ENCODE measurements at places on chromosomes 3 and 15. TPM values are rescaled to one million over a fixed set of nuclear protein-coding genes. Genes with fewer than 3 reads are reported as not detected.

- H3K4me1 ChIP-seq, result peaks cover 65% of the 10 kb centered on the region
- DNase-seq, result no peak
- no peaks in the 10 kb centered on the region for H3K36me3 ChIP-seq
- H3K27ac ChIP-seq, result no peak overlapping the region
Measured at GRCh38 chr15:70264014-70264582, 166.4 kb upstream of the TLE3 start.

GRCh38 chr3:15645740-15646501, 44.4 kb downstream of the BTD start:
- H3K4me1 ChIP-seq, result peaks cover 44% of the 10 kb centered on the region
- no peak overlapping the region for H3K4me3 ChIP-seq
- H3K36me3 ChIP-seq, result peaks cover 16% of the 10 kb centered on the region
- DNase-seq, result no peak

DNA sequence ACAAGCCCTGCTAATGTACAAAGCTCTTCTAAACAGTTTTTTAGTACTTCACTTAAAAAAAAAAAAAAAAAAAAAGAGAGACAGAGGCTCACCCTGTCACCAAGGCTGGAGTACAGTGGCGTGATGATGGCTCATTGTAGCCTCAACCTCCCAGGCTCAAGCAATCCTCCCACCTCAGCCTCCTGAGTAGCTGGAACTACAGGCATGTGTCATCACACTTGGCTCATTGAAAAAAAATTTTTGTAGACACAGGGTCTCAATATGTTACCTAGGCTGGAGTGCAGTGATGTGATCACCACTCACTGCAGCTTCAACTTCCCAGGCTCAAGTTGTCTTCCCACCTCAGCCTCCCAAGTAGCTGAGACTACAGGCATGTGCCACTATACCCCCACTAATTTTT, 47.6 kb upstream of the HEG1 start:
- no peak overlapping the region for H3K27ac ChIP-seq
- H3K4me3 ChIP-seq, result no peak overlapping the region
- no peak for DNase-seq
- H3K36me3 ChIP-seq, result peaks cover 3% of the 10 kb centered on the region
- H3K4me1 ChIP-seq, result peaks cover 9% of the 10 kb centered on the region
- peaks cover 10% of the 10 kb centered on the region for H3K27me3 ChIP-seq

GRCh38 chr15:42206406-42206805, 1.7 kb downstream of the VPS39 start:
- DNase-seq, result no peak
- H3K4me3 ChIP-seq, result peak overlapping the region; percentile 95
- H3K36me3 ChIP-seq, result peaks cover 22% of the 10 kb centered on the region
- no peaks in the 10 kb centered on the region for H3K27me3 ChIP-seq
- peaks cover 37% of the 10 kb centered on the region for H3K4me1 ChIP-seq
- H3K27ac ChIP-seq, result no peak overlapping the region

GABRG3 gene
- not detected for total RNA-seq

- peaks cover 3% of the 10 kb centered on the region for H3K36me3 ChIP-seq
- no peak for DNase-seq
- no peak overlapping the region for H3K27ac ChIP-seq
- H3K4me1 ChIP-seq, result peaks cover 13% of the 10 kb centered on the region
Measured at GRCh38 chr3:158095814-158096704, 10.2 kb downstream of the SHOX2 start.

DNA sequence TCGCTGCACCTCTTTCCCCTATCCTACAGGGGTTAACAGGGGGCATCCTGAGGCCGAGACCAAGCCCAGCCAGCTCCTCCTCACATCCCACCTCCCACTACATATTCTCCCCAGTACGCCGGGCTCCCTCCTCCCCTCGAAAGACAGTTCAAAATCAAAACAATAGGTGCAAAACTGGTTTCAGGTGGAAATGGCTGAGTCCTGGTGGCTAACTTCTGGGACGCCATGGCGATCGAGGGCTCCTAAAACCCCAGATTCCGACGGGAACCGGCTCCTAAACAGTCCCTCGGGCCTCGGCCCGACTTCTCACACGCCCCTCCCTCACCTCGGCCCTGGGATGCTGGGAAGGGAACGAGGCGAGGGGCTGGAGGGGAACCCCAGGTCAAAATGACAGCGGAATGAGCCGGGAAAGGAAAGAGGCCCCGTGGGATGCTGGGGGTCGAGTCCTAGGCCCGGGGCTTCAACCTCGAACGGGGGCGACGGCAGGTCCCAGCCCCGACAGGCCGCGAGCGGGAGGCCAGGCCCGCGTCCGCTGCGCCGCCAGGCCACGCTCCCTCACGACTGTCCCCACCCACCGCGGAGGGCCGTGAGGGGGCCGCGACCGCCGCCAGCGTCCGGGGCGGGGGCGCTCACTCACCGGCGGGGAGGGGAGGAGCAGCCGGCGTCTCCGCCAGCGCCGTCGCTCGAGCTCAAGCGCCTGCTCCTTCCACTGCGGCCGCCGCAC, 492 bp downstream of the TMCC1 start:
- H3K4me1 ChIP-seq, result peaks cover 46% of the 10 kb centered on the region
- H3K4me3 ChIP-seq, result peak overlapping the region; percentile 82
- no peaks in the 10 kb centered on the region for H3K27me3 ChIP-seq
- H3K27ac ChIP-seq, result peak overlapping the region; percentile 81

DNA sequence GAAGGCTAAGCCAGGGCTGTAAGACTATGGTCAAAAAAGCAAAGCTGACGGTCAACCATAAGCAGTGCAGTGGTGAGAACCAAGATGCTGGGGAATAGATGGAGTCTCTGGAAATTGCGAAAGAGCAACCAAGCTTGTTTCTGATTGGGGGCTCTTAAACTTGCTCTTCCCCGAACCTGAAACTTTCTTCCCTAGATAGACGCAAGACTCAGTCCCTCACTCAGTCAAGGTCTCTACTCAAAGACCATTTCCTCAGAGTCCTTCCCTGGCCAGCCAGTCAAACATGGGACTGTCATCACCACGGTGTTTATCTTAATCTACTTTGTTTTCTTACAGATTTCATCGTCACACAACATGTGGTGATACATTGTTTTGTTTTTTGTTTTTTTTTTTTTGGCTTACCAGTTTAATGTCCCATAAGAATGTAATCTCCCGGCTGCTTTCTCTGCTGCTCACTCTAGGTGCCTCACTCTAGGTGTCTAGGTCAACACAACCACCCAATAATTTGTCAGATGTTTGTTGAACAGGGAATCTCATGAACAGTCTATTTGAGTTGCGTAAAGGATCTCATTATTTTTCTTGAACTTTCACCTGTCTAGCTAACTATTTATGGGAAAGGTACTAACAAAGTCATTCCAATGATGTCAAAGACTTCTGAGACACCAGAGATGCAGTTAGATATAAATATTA, 495.4 kb downstream of the FOXP1 start:
- H3K27ac ChIP-seq, result peak overlapping the region; percentile 93
- H3K27me3 ChIP-seq, result no peaks in the 10 kb centered on the region
- H3K4me1 ChIP-seq, result peaks cover 89% of the 10 kb centered on the region
- peak overlapping the region; percentile 24 for H3K4me3 ChIP-seq

TP63 gene
- total RNA-seq, result 0.23 TPM

DNA sequence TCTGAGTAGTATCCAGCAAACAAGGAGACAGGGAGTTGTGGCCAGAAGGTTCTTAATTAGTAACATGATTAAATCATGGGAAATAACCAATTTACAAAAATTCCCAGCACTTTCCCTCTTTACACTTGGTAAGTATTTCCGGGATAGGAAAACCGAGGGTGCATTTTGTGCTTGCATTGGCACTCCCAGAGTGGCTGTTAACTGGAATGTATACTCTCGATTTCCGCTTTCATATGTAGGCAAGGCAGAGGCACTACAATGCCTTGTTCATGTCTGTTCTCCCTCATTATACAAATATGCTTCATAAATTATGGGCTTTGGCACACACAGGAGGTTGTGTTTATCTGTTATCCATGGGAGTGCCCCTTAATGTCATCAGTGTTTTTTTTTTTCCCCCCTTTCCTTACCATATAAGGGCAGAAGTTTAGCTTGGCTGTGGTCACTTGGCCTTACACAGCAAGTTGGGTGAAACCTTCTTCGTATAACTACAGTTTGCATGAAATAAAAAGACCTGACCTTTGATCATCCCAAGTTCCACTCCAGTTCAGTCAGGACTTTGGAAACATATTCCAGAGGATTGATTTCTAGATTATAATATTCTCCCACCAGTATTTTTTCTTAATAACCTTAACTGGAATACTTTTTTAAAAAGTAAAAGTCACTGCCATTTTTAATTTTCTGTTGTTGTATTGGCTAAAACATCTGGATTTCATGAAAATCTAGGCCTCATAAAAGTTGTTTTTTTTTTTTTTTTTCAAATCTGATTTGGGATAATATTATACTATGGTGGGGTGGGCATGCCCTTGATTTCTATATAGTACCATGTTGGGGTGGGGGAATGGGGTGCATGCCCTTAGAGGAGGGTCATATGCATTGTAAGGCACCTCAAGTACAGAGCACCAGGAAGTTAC, 8.9 kb downstream of the TPM1 start:
- no peak for DNase-seq
- no peaks in the 10 kb centered on the region for H3K36me3 ChIP-seq
- H3K4me3 ChIP-seq, result no peak overlapping the region
- peaks cover 9% of the 10 kb centered on the region for H3K27me3 ChIP-seq
- H3K27ac ChIP-seq, result no peak overlapping the region

- H3K27me3 ChIP-seq, result peaks cover 5% of the 10 kb centered on the region
- no peak for DNase-seq
- H3K4me1 ChIP-seq, result no peaks in the 10 kb centered on the region
- H3K27ac ChIP-seq, result no peak overlapping the region
Measured at GRCh38 chr3:54856271-54856670, 71.6 kb downstream of the LRTM1 start.

GRCh38 chr3:151579571-151580270, 118.9 kb upstream of the IGSF10 start:
- H3K4me3 ChIP-seq, result no peak overlapping the region
- no peak overlapping the region for H3K27ac ChIP-seq
- no peaks in the 10 kb centered on the region for H3K4me1 ChIP-seq

DNA sequence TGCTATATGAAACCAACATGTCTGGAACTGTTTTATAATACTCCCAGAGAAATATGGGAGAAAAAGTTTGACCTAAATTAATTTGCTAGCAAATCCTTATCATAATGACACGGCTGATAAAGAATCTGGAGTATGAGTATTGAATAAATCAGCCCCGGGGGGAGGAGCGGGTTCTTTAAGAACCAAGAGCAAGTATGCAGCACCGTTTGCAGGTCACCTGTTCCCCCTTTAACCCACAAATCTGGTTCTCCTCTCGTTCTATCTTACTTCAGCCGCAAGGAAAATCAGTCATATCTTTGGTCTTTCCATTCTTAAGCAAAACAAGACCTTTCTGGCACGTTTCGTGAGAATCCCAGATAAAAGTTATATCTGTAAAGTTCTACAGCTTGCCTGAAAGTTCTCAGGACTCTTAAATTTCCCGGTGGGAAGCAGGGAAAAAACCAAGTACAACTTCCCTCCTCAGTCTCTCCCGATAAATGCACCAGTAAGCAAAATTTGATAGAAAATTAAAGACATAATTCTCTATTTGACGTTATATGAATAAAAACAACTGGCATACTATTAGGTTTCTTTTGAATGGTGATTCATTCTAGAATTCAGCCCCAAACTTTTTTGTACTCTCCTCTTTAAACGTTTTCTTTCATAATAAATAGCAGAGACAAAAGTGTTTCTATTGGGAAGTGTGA, 348.6 kb downstream of the ZBBX start:
- H3K36me3 ChIP-seq, result no peaks in the 10 kb centered on the region
- no peaks in the 10 kb centered on the region for H3K4me1 ChIP-seq
- H3K4me3 ChIP-seq, result no peak overlapping the region
- no peak overlapping the region for H3K27ac ChIP-seq
- no peaks in the 10 kb centered on the region for H3K27me3 ChIP-seq

DNA sequence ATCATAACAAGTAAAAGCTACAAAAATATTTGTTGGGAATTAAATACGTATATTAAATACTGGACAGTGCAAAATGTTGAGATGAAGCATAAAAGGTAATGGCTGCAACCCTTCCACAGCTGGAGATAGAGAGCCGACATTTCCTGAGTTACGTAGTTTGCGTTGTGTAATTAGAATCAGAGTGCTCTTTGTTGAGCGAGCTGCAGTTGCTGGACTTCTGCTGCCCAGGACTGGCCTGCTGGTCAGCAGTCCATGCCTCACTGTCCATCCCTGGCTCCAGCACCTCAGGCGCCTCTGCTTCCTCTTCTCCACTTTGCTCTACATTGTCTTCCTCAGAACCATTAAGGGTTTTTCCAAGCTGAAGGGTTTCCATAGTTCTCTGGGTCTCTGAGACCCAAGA, 28.4 kb upstream of the SHC4 start:
- peaks cover 20% of the 10 kb centered on the region for H3K36me3 ChIP-seq
- H3K27me3 ChIP-seq, result no peaks in the 10 kb centered on the region
- no peak overlapping the region for H3K4me3 ChIP-seq
- DNase-seq, result no peak

ESYT3 gene
- 0.09 TPM for total RNA-seq

PRR20G gene
- total RNA-seq, result not detected

DNA sequence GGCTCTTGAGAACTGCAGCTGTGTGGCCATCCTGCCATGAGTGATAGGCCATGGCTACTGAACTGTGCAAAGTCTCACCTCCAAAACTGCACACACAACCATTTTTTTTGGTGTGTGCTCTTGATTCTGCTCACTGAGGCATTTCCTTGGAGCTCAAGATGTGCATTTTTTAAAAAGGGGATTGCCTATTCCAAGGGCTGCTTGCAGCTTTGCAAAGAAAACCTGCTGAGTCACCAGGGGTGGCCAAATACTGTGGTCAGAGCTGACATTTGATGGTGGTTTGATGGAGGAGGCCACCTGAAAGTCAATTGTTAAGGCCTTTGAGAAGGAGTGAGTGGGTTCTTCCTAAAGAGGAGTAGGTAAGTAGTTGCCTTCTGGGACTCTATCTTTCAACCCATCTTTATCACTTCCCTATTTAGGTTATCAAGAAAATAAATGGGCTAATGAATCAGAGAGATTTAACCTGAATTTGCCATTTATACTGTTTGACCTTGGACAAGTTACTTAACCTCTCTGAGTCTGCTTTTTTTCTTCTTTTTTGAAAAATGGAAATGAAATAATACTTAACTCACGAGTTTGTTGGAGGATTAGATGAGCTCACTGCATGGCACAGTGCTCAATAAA, 87.9 kb downstream of the CHST2 start:
- no peaks in the 10 kb centered on the region for H3K36me3 ChIP-seq
- no peak overlapping the region for H3K4me3 ChIP-seq
- peaks cover 14% of the 10 kb centered on the region for H3K4me1 ChIP-seq
- no peak overlapping the region for H3K27ac ChIP-seq

- H3K27me3 ChIP-seq, result peaks cover 4% of the 10 kb centered on the region
- no peaks in the 10 kb centered on the region for H3K36me3 ChIP-seq
- no peak overlapping the region for H3K4me3 ChIP-seq
- no peaks in the 10 kb centered on the region for H3K4me1 ChIP-seq
- no peak overlapping the region for H3K27ac ChIP-seq
Measured at GRCh38 chr15:87874896-87875711, 381.4 kb downstream of the NTRK3 start.

DNA sequence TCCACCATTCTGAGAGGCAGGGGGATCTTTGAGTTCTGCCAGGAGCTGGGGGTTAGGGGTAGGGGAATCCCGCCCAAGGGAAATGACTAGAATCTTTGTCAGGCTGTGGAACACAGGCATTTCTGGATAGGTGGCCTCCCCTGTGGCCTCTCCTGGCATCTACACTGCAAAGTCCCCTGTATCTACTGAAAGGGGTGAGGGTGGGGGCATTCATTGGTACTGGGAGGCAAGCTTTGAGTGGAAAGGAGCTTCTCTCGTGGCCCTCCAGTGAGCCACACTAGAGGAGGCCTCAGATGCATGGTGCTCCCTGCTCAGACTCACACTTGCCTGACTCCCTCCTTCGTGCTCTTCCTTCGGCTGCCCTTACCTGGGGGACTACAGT, 59.9 kb downstream of the CCNL1 start:
- H3K27me3 ChIP-seq, result no peaks in the 10 kb centered on the region
- H3K27ac ChIP-seq, result no peak overlapping the region
- H3K4me1 ChIP-seq, result peaks cover 31% of the 10 kb centered on the region
- DNase-seq, result no peak

Data from activated CD8-positive, alpha-beta T cell treated with anti-CD3 and anti-CD28 coated beads for 36 hours (primary cell).